T1000 (cell line): ENCODE measurements at places on chromosomes 11 and 22.

GRCh38 chr11:78111298-78111697 is 28.1 kb downstream of the ALG8 start:
- no peak for DNase-seq

- DNase-seq: no peak
These were observed 17.9 kb upstream of the HTR3A start for GRCh38 chr11:113956986-113957385.

DNA sequence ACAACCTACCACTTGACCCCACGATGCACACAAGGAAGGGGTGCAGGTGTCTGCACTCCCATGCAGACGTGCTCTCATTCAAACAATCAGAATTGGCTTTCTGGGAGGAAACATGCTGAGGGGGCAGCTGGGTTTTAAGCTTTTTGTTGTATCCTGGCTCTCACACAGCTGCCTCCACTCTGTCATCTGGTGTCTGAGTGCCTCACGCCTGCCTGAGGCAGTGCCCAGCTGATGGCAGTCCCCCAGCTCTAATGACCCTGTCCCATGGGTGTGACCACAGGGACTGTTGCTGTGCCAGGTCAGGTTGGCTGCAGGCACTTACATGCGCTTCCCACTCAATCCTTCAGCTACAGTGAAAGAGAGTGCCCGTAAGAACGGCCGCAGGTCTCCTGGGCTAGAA is 53.7 kb downstream of the ARFGAP3 start:
- no peak for DNase-seq

- no peak for DNase-seq
These were observed 1.6 kb downstream of the APLP2 start for GRCh38 chr11:130071211-130071712.

DNA sequence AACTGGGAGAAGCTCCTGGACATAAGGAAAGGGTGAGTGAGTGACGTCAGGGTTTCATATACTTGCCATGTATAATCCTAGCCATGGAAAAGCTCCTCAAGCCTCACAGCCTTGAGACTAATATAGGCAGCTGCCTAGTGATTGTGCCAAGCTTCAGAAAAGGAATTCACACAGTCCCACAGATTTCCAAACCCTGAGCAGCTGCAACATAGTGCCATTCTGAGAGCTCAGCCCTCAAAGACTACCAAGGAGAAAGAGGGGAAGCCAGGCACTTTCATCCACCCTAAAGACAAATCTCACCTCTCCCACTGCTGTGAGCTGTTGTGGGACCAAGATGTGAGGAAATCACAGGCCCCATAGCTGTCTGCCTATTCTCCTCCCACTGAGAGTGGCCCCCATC is 707.9 kb upstream of the ANO5 start:
- DNase-seq: no peak

DNA sequence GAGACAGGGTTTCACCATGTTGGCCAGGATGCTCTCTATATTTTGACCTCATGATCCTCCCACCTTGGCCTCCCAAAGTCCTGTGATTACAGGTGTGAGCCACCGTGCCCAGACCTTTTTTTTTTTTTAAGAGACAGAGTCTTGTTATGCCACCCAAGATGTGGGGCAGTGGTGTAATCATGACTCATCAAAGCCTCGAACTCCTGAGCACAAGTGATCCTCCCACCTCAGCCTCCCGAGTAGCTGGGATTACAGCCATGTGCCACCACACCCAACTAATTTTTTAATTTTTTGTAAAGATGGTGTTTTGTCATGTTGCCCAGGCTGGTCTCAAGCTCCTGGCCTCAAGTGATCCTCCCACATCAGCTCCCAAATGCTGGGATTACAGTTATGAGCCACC is 37.9 kb downstream of the IZUMO1R start:
- DNase-seq: no peak

DNA sequence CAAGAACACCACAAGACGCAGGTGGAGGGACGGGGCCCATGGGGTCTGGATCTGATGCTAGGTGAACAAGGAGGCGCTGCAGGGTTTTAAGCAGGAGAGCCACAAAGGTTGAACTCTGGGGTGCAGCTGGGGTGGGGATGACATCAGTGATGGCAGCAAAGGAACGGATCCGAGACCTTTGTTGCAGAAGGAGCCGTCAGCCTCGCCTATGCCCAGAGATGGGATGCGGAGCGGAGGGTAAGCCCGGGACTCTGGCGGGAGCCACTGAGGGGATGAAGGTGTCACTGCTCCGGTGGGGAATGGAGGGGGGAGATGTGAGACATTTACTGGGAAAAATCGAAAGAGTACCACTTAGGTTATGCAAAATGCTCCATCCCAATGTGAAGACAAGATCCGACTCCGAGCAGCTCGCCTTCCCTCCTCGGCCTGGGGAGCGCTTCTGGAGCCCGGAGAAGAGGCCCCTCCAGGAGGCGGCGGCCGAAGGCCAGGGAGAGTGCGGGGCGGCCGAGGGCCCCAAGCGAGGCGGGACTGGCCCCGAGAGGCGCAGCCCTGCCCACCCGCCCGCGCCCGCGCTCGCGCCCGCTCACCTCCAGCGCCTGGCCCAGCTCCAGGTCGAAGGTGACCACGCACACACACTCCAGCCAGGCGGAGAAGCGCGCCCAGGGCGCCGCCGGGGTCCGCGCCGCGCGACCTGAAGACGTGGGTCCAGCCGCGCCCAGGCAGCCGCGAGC is 422 bp downstream of the DENND6B start:
- no peak for DNase-seq

- no peak for DNase-seq
These were observed 326.1 kb upstream of the NCAM1 start for GRCh38 chr11:112634995-112635737.

- DNase-seq: no peak
These were observed 13.7 kb downstream of the MS4A13 start for GRCh38 chr11:60528934-60529333.

- no peak for DNase-seq
These were observed 19.2 kb upstream of the VSIG10L2 start for GRCh38 chr11:125926682-125927081.

GRCh38 chr11:64373598-64373974 is 14.6 kb downstream of the RPS6KA4 start:
- no peak for DNase-seq

GRCh38 chr11:46181387-46181786 is 60.1 kb upstream of the PHF21A start:
- no peak for DNase-seq

- DNase-seq: no peak
These were observed 97.3 kb downstream of the PDHX start for GRCh38 chr11:35013514-35014233.

DNA sequence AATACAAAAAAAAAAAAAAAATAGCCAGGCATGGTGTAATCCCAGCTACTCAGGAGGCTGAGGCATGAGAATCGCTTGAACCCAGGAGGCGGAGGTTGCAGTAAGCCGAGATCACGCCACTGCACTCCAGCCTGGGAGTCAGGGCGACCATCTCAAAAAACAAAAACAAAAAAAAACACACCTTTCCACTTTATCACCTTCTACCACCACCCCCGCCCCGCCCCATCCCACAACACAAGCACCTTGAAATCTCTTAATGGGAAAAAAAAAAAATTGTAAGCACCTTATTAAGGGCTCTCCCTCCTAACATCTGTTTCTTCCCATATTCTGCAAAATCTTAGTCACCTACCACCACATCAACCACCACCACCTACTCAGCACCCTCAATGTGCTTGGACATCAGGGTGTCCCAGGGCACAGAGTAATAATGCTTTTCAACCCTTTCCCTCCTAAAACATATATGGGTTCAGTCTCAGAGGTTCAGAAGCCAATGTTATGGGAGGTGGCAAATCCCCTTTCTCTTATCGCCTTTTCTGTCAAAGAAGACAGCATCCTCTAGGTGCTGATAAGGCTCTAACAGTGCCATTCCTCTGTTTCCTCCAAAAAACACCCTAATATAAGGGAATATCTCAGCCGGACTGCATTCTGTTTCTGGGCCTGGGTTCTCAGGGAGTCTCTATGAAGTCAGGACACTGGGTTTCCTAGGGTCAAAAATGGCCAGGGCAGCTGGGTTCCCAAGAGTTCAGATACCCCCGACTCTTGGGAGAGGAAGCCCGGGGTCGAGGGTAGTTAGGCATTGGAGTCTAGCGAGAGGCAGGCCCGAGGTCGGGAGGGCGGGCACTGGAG is 718 bp downstream of the INTS5 start:
- no peak for DNase-seq

DNA sequence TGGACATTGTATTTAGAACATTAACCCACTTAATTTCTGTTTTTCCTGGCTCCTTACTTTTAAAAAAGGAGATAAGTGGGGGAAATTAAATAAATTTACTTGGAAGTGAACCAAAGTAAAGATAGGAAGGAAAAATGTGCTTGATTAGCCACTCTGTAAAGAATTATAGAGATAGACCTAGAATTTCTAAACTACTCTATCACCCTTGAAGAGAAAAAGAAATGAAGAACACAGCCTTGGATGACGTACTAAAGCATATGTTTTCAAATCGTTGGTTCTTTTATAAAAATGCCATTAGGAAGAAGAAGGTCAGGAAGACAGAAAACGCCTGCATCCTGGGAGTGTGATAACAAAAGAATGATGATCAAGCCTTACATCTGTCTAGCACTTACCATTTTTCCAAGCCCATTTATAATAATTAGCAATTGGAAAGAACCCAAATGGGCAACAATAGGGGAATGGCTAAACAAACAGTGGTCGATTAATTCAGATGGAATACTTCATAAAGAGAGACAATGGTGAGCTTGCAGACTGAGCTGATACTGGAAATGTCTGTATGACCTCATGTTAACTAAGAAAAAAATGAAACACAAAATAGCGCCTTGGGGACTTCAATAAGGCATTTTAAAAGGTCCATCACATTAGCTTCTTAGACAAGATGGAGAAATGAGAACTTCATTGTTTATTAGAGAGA is 81.0 kb upstream of the LRRC55 start:
- DNase-seq: no peak

DNA sequence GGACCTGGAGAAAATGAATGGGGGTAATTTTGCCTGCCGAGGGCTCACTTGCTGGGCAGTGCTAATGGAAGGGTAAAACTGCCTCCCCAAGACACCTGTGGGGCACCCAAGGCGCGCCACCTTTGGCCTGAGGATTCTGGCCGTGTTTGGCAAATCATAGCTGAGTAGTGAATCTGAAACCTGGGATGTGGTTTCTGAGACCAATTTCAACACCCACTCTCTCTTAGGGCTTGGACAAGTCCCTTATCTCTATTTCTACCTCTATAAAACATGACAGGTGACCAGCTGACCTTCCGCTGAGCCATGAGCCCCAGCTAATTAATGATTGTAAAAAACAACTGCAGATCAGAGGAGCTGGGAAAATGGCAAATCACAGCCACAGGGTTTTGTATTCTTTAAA is 1.5 kb upstream of the PACSIN3 start:
- no peak for DNase-seq

DNA sequence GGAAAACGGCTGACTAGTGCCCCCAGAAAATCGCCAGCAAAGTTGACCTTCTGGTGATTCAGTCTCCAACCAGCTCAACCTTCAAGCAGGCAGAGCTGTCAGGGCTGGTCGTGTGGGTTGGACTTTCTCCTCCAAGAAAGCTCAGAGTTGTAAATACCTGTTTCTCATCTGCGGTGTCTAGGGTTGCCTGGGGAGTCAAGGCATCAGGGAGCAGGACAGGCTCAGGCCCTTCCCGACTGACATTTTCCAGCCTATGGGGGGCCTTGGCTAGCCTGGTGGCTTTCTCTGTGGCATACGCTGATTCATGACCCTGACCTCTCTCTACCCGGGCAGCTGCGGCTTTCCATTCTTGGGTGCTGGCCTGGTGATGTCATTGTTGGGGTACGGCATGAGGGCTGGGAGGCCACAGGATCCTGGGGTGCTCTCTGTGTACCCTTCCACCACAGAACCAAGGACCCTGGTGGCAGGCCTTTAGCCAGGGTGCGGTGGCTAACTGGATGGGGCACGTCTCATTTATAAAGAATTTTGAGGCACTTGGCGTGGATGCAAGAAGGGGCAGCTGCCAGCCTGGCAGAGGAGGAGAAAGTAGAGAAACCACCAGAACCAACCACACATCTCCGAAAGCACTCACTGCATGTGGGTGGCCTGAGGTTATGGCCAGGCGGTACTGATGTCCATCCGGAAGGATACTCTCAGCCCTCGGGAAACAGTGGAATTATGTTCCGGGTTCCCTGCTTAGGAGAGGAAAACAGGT is 64.9 kb downstream of the BCR start:
- DNase-seq: peak; percentile 24

DNA sequence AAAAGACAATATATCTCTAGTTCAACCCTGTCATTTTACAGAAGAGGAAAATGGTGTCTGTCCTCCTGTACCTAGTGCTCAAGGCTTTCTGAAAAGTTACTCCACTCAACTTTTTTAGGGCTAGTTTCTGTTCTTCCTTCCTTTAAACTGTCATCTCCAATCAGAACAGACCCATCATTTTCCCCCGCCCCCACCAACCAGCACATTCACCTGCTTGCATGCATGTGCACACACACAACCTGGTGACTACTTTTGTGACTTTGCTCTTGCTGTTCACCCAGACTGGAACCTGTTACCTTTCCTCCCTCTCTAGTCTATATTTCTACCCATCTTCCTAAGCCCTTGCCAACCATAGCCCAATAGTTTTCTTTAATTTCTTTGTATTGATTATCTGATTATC is 5.6 kb downstream of the FBXO7 start:
- DNase-seq: no peak

GRCh38 chr22:24379536-24379935 is 47.9 kb upstream of the ADORA2A start:
- DNase-seq: no peak

- peak; percentile 69 for DNase-seq
These were observed 80.7 kb upstream of the PPARA start for GRCh38 chr22:46069521-46070214.

GRCh38 chr22:44382116-44383038 is 69.6 kb upstream of the SHISAL1 start:
- DNase-seq: no peak

DNA sequence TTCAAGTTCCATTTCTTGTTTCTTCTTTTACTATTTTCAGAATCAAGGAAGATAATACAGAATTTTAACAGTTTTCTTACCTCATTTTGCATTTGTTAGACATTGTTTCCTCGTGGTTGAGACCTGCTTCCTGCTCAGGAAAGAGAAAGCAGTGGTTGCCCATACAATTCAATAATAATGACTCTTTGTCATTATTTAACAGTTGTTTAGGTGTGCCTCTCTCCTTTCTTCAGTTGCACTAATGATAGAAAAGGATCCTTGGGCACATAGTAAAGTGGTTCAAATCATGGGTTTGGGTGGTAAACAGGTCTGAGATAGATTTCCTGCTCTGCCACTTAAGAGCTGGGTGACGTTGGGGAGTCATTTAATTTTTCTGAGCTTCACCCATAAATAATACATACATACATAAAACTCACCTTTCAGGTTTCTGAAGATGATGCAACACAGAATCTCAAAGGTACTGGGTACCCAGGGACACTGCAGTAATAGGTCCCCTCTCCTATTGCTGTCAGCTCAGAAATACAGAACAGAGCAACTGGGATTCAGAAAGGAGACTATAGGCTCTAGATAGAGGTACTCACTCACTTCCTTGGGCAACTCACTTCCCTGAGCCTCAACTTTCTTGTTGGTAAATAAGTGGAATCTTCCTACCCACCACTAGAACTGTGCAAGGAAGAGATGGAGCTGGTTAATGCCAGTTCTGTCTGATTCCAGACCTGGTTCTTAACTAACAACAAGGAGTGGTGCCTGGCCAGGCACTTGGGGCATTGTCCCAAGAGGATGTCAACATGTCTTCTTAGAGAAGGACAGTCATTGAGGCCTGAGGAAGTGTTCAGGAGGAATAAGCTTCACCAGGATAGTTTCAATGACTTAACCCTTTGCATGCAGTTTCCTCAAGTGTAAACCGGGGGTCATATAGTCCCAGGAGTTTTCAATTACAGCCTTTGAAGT is 34.9 kb downstream of the CD44 start:
- DNase-seq: no peak
